ENCODE measurements at places on chromosomes 12 and 14.

DNA sequence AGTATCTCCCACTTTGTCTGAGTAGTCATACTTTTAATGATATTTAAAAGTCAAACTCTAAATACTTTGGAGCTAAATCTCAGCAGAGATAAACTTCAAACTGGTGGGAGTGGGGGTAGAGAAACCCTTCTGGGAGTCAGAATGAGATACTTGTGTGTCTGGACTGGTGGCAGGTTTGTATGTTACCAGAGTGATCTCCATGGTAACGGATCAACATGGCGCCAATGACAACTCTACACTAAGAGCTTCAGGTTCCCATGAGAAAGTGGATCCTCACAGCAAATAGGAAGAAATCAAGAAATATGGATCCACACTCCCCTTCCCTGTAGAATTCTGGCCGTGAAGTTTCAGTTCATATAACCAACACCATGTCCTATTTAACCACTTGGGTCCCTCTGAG, 121.9 kb downstream of the ETV6 start:
- DNase-seq = no peak

DNA sequence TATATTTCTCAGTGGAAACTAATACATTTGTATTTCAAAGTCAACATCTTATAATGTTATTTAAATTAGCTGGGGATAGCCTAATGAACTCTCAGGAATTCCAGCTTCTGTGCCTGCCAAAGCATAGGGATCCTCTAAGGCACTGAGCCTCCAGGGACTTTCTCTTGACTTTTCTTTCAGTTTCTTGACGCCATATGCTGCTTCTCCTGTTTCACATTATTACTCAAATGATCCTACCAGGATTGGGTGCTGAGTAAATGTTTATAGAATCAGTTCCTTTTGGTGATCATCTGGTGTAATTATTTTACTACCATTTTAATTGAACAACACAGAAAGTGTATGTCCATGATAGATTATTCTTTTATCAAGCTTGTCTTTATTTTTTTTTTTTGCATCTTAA, 7.9 kb downstream of the METTL25 start:
- no peak for DNase-seq

GRCh38 chr14:94557327-94557726, 3.9 kb upstream of the SERPINA4 start:
- no peak for DNase-seq

DNA sequence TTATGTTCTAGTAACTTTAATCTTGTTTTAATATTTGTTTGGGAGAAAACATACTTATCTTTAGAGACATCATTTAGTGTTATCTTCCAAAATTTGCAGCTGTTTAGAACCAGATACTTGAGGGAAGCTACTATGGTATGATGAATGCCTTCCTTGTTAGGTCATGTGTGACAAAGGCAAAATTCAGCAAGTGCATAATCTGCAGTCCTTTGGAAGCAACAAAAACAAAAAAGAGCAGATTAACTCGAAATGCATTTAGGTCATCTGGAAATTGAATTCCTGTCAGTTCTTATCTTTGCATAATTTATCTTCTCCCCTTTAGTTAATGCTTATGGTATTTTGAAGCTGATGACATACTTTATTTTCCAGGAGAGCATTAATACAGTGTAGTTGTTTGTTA, 3.5 kb downstream of the FBXO34 start:
- DNase-seq = no peak

DNA sequence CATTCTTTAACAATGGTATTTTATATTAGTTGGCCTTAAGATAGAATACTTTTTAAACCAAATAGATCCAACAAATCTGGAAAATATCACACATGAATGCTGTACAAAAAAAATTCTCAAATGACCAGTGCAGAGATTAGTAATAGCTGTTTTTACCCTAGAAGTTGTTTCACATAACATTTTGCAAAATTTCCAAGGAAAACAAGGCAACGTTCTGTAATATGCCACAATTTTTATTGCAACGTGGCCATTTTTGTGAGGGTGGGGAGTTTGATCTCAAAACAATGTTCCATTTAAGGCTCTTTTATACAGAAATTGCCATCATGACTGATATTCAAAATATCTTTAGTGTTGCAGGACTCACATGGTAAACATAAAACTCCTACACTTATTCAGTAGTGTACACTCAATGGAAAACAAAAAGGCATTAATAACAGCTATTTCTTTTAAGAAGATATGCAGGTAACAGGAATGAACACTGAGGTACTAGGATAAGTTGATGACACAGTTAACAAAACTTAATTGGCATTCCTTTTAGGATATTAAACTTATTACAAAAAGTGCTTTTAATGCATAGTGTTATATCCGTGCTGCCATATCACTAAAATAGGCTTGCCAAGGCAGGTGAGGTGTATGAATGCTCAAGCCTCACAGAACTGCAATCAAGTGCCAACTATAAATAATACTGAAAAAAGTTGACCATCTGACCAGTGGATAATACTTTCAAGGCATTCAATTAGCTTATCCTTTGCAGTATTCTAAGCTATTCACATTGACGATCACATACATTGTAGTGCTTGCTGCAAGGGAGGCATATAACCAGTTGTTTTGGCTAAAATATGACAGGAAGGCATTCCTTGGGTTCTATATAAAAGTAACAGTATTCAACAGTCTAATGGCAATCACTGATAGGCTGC, 2.3 kb downstream of the CFL2 start:
- no peak for DNase-seq

GRCh38 chr12:114404083-114404925, 1.6 kb downstream of the TBX5 start:
- DNase-seq = no peak

GRCh38 chr12:28585146-28585545, 394.9 kb downstream of the CCDC91 start:
- DNase-seq = no peak

DNA sequence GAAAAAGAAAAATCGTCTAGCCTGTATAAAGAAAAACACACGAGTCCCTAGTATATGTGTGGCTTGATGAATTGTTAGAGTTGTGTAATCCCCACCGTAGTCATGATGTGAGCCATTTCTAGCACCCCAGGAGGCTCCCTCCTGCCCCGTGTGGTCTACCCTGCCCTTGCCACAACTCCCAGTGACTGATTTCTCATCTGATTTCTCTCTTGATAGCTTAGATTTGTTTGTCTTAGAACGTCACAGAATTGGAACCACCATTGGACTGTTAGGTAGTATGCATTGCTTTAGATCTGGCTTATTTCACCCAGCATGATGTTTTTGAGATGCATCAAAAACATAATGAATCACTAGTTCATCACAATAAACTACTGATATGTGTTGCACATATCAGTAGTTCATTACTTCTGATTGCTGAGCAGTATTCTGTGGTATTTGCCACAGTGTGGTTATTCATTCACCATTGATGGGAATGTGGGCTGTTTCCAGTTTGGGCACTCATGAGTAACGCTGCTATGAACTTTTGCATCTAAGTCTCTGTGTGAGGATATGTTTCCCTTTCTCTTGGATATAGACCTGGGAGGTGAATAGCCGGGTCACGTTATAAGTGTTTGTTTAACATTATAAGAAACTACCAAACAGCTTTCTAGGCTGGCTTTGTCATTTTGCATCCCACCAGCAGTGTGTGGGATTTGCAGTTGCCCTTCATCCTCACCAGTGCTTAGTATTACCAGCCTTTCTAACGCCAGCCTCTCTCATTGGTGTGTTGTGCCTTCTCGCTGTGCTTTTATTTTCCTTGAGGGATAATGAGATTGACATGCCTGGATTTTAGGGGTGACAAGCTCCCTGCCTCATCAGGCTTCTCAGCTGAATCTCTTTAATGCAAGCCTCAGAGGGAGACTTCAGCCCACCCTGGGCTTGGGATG, 31.9 kb upstream of the NCOR2 start:
- no peak for DNase-seq

DNA sequence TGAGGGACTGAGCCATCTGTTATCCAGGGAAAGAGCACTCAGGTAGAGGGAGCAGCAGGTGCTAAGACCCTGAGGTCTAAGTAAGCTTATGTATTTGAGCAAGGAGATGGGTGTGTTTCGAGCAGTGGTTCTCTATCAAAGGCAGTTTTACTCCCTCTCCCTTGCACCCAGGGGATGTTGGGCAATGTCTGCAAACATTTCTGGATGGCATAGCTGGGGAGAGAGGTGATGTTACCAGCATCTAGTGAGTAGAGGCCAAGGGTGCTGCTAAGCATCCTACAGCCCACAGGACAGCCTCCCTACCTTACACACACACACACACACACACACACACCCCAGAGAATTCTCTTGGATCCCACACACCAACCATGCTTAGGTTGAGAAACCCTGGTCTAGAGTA, 221.0 kb upstream of the PWP1 start:
- no peak for DNase-seq

GRCh38 chr12:233615-233968, 19.6 kb upstream of the SLC6A12 start:
- DNase-seq = no peak

GRCh38 chr12:115730975-115731541, 546.4 kb downstream of the MED13L start:
- no peak for DNase-seq
